Naive thymus-derived CD4-positive, alpha-beta T cell (primary cell): ENCODE measurements at places on chromosomes 7 and 10. TPM values are rescaled to one million over a fixed set of nuclear protein-coding genes. Genes with fewer than 3 reads are reported as not detected.

C7orf33 gene
- total RNA-seq: not detected

SBDS gene
- total RNA-seq: 258 TPM

CCL24 gene
- total RNA-seq: not detected in 2 replicates

ANKRD2 gene
- total RNA-seq: not detected

PDE1C gene
- not detected for total RNA-seq

WDFY4 gene
- total RNA-seq: 1.5 TPM

CHST3 gene
- not detected for total RNA-seq

C10orf105 gene
- 1.0 TPM for total RNA-seq

NME8 gene
- total RNA-seq: 2.7 TPM

ZNF853 gene
- total RNA-seq: 4.0 TPM

SAMD9 gene
- 61.6 and 61.7 TPM in 2 replicates for total RNA-seq

CFAP46 gene
- not detected for total RNA-seq

ADAM12 gene
- 1.0 TPM for total RNA-seq

PTN gene
- total RNA-seq: not detected in 2 replicates
